ENCODE measurements at places on chromosomes 2 and 18.

- no peak for DNase-seq
Observed at GRCh38 chr2:217011576-217011975, 151.7 kb upstream of the TNP1 start.

DNA sequence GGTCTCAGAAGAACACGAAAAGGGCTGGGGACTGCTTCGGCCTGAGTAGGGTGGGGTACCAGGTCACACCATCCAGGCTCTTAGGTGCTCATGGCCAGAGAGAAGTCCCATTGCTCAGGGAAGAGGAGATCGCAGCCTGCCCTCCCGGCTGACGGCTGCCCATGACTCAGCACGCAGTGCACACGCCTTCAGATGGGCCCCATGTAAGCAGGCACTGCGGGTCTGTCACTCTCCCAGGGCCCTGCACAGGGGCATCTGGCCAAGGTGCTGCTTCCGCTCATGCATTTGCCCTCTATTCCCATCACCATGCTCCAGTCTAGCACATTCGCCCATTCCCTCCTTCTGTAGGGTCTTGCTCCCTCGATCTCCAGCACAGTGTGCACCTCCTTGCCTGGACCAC, 34.7 kb downstream of the SFXN5 start:
- DNase-seq, result no peak

DNA sequence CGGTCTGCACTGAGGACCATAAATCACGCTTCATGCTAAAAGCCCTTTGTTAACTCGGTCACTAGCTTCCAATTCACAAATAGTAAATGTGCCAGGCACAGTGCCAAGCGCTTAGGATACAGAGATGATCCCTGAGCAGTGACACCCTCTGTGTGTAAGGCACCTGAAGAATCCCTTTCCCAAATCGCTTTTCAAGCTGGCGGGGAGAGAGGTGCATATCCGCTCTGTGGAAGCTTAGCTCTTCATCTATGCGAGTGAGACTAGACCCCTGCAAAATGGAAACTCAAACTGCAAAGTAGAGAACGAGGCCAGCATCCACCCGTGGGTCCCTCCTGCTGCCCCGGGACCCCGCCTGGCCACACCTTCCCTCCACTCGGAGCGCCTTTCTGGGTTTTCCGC, 2.4 kb downstream of the PIEZO2 start:
- DNase-seq, result no peak

- DNase-seq, result no peak
Observed at GRCh38 chr2:2528846-2529245, 197.8 kb upstream of the MYT1L start.

DNA sequence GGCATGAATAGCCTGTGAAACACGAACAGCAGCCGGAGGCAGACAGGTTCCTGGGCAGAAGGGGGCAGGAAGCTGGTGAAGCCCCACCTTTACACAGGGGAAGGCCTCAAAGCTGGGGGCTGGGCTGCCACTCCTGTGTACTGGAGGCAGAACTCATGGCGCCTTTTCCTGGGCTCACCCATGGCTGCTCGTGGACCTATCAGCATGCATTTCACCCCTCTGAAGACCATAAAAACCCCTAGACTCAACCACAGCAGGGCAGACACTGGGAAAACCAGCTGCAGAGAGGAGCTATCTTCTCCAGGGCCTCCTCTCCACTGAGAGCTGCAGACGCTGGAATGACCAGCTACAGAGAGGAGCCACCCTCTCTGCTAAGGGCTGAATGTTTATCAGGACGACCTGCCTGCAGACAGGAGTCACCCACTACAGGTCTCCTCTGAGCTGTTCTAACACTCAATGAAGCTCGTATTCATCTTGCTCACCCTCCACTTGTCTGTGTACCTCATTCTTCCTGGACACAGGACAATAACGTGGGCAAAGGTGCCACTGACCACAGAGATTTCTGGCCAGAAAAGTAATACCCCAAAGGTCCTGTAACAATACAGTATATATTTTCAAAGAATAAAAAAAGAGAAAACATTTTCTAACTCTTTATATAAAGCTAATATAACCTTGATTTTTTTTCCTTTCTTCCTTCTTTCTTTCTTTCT, 18.9 kb upstream of the CCDC88A start:
- no peak for DNase-seq

DNA sequence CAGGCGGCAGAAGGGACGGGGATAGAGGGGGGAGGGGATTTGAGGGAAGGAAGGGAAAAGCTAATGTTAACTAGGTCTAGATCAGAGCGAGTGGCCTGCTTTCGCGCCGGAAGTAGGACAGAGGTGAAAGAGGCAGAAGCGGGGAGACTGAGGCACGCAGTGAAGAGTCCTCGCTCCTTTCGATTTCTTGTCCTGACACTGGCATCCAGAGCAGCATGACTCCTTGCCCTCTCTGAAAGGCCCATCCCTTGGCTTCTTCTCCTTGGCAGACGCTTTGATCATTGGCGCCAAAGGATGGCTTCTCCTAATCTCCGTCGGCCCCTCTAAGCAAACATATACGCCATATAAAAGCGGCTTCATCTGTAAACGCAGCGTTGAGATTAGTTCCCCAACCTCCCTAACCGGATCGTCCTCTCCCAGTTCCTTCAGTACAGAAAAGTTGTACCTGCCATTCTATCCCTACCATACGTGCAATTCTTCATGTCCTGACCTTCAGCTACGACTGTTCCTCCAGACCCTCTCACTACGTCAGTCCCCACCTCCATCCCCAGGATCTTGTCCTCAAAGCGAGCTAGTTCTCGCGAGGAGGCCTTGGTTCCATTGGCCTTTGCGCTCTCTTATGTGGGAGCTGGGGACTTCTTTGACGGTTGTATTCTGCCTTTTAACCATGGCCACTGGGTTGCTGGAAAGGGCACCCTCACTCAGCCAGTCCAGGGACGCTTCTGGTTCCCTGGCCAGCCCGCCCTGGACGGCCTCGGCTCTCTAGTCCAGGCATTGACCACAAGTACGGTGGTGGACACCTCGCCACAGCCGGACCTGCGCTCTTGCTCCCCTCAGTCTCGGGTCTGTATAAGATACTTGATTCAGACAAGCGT, 857 bp upstream of the NEUROD1 start:
- no peak for DNase-seq

DNA sequence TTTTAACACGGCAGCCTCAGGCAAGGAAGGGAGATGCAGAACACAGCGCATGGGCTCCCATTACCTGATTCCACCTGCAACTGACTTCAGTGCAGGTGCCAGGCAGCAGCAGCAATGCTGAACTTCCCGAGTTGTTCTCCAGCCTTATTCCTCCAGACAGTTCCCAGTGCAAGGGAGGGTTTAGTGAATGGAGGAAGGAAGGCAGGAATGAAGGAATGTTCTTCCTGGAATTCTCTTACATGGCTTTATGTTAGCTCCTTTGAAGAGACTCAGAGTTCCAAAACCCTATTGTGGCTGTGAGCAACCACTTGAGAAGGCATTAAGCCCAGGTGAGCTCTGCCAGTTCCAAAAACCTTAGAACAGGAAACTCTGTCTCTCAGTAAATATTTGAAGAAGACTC, 45.5 kb downstream of the SERPINB7 start:
- no peak for DNase-seq

GRCh38 chr2:38444247-38444646, 67.2 kb upstream of the ATL2 start:
- DNase-seq, result no peak
